ENCODE measurements at places on chromosomes 7 and 10. TPM values are rescaled to one million over a fixed set of nuclear protein-coding genes. Genes with fewer than 3 reads are reported as not detected.

- DNase-seq: peak; percentile 81
Measured at GRCh38 chr10:13271552-13272163, 28.2 kb downstream of the PHYH start.

- DNase-seq: no peak
Measured at GRCh38 chr10:44395396-44395795, 10.5 kb upstream of the CXCL12 start.

The MRLN gene
- not detected for polyA plus RNA-seq

The TMEM236 gene
- 0.13 TPM for polyA plus RNA-seq

DNA sequence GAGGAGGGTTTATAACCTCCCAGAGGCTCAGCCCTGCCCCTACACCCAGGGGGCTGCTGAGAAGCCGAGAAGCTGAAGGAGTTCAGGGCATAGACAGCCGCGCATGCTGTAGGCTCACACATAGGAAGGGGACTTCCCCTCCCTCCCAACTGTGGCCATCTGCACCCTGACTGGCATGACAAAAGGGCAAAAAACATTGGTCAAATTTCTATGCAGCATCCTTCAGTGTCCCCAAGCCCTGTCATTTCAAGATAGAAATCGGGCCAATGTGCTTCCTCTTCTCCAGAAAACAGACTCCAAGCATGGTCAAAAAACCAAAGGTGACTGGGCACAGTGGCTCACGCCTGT is 55.9 kb upstream of the MYL10 start:
- no peak for DNase-seq

The CFAP69 gene
- 5.1 TPM for polyA plus RNA-seq

DNA sequence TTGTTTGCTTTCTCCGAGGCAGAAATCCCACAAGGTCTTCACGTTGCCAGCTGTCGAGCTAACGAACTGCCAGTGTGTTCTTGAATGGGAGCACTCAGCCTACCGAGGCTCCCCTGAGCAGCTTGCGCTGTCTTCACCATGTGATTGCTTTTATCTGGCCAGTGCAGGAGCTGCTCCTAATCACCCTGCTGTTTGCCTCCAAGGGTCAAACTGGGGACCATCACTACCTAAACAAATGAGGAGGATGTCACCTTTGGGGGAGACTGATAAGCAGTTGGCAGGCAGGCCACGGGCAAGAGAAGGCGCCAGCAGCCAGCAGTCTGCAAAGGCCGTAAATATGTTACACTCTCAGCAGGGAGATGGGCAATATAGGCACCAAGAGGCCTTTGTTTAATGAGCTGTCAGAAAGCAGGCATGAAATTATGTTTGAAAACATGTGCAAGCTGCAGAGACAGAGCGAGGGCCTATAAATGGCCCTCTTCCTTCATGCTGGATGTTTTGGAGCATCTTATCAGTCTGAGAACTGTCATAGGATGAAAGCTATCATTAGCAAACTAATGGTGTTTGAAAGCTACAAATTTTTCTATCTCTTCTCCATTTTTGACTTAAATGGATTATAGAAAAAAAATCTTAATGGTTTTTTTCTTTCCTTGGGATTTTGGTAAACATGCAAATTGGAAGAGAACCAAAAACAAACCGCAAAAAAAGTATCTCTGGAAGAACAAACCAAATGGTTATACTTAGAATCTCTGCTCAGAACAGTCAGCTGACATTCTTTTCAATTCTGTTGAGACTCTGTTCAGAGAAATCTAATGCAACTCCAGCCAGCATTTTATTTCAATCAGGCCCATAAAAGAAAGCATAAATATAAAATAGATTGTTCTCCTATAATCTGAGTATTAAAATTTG is 267.3 kb upstream of the NPVF start:
- DNase-seq: peak; percentile 84

DNA sequence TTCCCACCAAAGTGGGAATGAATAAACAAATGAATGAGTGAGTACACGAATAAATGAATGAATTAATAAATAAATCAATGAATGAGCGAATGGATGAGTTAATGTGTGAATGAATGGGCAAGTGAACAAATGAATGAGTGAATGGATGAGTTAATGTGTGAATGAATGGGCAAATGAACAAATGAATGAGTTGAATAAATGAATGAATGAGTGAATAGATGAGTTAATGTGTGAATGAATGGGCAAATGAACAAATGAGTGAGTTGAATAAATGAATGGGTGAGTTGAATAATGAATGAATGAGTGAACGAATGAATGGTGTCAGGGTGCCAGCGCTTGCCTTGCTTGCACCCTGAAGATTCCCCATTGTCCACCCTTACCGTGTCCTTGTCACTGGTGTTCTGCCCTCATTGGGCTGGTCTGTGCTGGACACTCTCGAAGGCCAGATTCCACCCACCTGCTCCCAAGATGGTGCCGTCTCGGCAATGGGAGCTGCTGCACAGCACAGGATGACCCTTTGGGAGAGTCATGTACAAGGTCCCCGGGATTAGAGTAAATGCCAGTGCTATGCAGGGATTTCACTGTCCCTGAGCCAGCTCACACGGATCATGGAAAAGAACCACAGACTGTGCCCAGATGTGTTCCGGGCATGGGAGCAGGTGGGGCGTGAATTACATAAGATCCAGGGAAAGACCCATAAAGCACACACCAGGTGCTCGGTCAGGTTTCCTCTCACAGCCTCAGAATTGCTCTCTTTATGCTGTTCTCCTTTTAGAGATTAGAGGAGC is 83.2 kb downstream of the CAMK1D start:
- DNase-seq: no peak

GRCh38 chr7:134140889-134141867 is 14.0 kb downstream of the LRGUK start:
- peak; percentile 92 for DNase-seq

GRCh38 chr10:69494626-69495558 is 43.6 kb downstream of the TSPAN15 start:
- DNase-seq: no peak

DNA sequence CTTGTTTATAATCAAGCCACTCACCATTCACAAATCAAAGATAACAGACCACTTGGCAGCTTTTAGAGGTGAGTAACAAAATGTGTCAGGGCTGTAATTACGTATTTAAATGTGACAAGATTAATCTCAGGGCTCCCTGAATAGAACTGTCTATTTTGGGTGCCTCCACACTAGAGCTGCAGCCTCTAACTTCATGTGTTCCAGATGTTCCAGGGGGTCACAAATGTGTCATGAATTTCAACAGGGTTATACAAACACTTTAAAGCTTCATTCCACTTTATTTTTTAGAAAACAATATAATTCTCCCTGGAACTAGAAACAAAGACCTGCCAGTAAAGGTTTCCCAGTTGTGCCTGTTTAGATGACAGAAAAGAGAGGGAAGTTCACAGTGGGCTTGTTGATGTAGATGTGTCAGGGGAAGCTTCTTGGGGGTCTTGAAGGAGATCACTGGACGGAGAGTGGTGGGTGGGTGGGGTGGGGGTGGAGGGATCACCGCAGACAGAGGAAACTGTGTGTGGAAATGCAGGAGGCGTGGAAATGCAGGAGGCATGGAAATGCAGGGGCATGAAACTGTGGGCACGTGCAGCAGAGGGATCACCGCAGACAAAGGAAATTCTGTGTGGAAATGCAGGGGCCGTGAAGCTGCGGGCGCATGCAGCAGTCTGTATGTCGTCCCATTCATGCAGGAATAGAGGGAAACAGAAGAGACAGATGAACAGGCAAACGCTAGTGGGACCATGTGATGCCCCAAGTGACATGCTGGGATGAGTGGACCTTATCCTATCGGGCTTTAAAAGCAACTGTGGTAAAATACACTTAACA is 42.0 kb upstream of the TRIL start:
- DNase-seq: no peak

DNA sequence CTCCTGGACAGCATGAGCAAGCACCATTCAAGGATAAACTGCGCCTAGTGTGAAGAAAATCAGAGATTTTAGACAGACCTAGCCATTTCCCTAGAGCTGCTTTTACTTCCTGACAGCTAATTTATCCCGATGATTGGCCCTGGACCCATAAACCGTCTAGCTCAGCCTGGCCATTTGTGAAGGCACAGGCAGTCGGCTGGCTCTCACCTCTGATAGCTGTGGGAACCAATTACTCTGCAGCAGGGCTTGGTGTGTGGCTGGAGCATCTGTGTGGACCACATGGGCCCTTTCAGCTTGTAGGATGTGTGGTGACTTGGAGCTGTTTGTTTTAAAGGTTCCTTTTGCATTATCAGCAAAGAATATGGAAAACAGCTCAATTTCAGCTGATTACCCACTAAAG is 111.1 kb upstream of the NPY start:
- DNase-seq: no peak

DNA sequence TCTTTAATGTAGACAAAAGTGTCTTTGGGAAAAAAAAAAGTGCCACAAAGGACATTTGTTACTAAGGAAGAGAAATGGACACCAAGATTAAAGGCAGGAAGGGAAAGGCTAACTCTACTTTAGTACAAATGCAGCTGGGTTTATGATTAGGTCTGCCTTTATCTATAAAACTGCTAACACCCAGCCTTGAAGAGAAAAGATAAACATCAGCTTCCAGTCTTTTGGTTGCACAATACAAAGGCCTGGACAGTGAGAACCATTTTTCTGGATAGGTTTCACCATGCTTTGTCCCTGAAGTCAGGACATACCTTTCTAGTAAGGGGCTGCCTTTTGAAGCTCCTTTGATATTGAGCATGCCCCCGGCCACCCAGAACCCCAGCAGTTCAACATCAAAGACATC is 45.1 kb downstream of the ZNF248 start:
- DNase-seq: no peak

- DNase-seq: no peak
Measured at GRCh38 chr7:112447406-112447805, 2.9 kb upstream of the IFRD1 start.

- no peak for DNase-seq
Measured at GRCh38 chr10:34574353-34574934, 240.7 kb downstream of the PARD3 start.

- no peak for DNase-seq
Measured at GRCh38 chr10:22927166-22927565, 687 bp upstream of the ARMC3 start.

DNA sequence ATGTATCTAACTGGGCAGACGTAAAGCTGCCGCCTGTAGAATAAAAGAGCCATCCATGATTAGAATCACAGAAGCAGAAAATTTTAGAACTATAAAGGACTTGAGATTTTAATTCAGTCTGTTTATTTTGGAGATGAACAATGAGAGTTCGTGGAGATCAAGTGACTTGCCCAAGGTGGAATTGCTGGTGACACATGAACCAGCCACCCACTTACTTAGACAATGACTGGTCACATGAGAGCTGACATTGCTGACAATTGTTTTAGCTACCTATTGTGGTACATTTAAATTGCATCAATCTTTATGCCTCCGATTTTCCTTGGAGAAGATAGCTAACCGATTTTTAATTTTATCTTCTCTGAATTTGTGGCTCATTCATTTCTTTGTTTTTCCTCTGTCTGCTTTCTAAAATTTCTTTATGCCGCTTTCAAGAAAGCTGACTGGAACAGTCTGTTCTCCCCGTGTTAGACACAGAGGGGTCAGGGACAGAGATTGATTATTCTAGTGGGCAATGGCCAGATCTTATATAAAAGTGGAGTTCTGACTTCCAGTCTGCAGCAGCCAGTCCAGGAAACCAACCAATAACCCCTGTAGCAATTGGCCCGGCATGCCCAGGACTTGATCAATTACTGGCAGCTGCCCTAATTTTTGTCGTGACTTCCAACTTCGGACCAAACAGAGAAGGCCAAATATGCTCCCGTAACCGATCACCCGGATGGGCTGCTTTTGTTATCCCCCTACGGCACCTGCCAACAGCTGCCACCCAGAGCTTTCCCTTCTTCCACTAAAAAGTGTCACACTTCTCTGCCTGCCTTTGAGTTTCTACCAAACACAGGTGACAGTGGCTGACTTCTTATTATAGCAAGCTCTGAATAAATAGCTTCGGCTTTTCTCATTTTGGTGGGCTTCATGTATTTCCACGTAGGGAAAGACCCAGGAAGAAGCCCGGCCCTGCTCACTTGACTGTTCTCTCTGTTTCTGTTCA is 241.6 kb downstream of the CAMK1D start:
- DNase-seq: no peak

- DNase-seq: peak; percentile 47
Measured at GRCh38 chr7:42940985-42941847, 9.0 kb downstream of the MRPL32 start.

- no peak for DNase-seq
Measured at GRCh38 chr10:15804109-15804508, 56.2 kb downstream of the MINDY3 start.

GRCh38 chr10:3290550-3290949 is 118.0 kb upstream of the PITRM1 start:
- no peak for DNase-seq

The WEE2 gene
- not detected for polyA plus RNA-seq

The SPDYE18 gene
- 0.16 TPM for polyA plus RNA-seq

DNA sequence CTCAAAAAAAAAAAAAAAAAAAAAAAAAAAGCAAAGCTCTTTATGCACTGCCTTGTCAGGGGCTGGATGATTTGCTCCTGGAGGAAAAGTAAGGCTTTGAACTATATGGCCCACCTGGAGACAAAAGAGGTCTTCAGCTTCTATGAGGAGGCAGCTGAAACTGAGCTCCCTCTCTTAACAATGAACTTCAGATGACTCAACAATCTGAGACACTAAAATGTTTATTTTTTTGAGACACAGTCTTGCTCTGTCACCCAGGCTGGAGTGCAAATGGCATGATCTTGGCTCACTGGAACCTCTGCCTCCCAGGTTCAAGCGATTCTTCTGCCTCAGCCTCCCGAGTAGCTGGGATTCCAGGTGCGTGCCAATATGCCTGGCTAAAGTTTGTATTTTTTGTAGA is 36.7 kb downstream of the RAB19 start:
- no peak for DNase-seq

The SRI gene
- polyA plus RNA-seq: 113 TPM

The FXYD4 gene
- polyA plus RNA-seq: not detected

GRCh38 chr7:30116771-30117170 is 18.0 kb upstream of the MTURN start:
- no peak for DNase-seq

- no peak for DNase-seq
Measured at GRCh38 chr7:47806701-47807103, 141.6 kb downstream of the PKD1L1 start.

DNA sequence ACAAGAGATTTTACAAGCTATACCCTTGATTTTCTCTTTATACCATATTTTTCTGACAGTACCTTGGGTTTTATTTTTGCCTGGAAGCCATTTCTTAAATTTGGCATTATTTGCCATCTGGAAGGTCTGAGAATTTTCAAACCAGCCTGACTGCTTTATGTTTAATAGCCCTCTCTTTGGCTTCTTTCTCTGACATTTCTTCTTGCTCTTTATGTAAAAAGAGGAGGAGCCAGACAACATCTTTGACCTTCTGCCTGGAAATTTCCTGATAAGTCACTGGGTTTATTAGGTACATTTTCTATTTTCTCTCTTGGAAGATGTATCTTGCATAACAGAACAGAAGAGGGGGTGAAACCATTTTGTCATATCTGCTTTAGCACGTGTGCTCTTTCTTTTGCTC is 79.6 kb downstream of the LANCL2 start:
- DNase-seq: no peak

DNA sequence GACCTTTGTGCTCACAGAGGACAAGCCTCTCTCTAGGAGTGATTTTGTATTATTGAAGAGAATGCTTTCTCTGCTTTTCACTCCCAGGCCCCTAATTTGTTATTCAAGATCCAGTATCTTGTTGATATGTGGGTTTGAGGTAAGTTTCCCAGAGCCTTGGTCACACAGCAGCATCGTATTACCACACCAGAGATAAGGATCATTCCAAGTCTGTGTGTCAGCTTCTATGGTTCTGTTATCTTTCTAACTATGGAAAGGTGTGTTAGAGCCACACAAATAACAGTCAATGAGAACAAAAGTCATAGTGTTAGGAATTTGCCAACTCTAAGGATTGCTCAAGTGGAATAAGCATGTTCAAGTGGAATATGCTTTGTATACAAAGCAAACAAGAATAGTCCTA is 1208.3 kb downstream of the GATA3 start:
- DNase-seq: no peak

GRCh38 chr7:302054-302992 is 12.4 kb downstream of the FOXL3 start:
- DNase-seq: no peak
